NT2/D1 (cell line): ENCODE measurements at places on chromosomes 3 and 15.

DNA sequence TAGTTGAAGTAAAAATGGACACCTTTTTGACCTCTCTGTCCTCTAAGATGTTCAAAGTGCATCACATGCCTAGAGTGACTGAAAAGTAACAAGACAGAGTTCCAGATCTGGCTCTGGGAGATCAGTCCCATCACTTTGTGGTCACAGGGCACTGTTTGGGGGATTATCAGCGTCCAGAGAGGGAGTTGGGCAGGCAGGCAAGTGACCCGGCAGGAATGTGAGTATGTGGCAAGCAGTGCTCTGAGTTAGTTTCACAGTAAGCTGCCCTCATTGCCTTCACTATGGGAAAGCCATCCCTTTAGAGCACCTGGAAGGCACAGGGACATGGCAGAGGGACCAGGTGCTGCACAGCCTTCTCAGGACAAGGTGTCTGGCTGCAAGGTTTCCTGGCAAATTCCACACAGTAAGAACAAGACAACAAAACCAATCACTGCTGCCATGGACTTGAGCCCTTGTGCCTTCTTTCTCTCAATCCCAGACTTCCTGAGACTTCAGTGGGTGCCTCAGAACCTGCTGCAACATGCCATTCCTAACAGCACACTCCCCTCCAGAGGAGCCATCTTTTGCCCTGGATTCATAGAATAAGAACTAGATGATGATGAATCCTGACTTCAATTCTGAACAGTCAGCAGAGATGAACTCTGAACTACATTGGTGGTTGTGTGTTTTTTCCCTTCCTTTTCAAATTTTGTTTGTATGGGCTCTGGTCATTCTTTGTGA, 55.2 kb downstream of the TIPARP start:
- DNase-seq = no peak

DNA sequence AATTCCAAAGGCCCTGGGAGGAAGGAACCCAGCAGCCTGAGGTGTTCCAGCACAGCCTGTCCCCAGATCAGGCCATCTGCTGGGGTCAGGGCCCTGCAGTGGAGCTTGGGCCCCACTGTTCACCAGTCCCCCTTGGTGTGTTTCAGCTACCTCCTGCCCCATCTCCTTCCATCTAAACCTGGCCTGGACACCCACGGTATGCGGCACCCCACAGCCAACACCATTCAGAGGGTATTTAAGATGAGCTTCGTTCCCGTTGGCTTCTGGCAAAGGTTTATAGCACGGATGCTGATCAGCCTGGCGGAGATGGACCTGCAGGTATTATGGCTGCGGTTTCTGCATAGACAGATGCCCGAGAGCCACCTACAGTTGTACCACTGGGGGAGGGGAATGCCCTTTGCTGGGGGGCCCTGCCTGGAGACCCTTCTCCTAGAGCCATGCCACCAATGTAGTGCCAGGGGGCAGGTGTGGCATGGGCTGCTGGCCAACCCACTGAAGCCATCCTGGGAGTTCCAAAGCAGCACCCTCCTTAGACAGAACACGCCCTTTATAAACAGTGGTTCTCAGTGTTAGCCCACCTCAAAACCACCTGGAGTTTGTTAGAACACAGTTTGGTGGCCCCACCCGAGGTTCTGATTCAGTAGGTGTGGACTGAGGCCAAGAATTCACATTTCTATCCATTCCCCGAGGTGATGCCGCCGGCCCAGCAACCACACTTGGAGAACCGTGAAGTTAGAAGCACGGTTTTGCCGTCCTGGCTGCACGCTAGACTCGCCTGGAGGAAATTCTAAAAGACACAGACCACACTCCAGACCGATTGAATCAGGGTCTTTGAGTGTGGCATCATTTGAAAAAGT, 126.9 kb downstream of the LRRK1 start:
- no peak for DNase-seq

GRCh38 chr15:75037685-75038084, 14.3 kb downstream of the PPCDC start:
- no peak for DNase-seq

DNA sequence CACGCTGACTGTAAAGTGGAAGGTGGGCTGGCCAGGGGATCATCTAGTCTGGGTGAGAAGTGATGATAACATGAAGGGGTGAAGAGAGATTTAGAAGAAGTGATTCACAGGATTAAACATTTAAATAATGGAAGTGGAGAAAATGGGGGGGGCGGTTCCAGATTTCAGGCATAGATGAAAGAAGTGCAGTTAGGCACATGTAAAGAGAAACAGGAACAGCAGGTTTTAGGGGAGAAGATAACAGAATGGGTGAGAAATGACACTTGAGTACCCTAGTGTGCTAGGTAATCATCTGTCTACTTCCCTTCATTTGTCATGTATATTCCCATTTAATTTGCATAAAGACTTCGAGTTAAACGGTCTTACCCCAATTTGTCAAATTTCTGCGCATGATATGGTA, 15.3 kb downstream of the B3GNT5 start:
- no peak for DNase-seq
